GM19239 (cell line): ENCODE measurements at places on chromosomes 2 and 18.

DNA sequence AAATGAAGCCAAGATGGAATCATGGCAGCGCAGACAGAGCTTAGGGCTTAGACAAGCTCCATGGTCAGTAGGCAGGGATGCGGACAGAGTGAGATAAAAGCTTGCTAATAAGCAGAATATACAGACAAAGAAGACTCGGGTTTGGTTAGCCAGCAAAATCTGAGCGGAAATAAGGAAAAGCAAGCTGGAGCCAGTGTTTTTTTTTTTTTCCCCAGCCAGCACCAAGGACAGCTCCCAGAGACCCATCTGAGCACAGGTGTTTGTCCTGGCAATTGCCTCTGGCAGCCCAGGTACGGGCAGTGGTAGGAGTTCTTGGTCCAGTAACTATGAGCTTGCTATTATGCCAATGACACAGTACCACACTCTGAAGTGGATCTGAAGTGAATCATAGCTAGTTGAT lies 187.6 kb downstream of the ADCYAP1 start:
- no peak for DNase-seq

- no peak for DNase-seq
Measured at GRCh38 chr2:70173520-70173919, 17.3 kb downstream of the C2orf42 start.

GRCh38 chr18:26708806-26709716 lies 156.4 kb downstream of the AQP4 start:
- no peak for DNase-seq

- DNase-seq, result peak; percentile 9
Measured at GRCh38 chr2:144267239-144267638, 252.7 kb downstream of the ZEB2 start.

- DNase-seq, result peak; percentile 42
Measured at GRCh38 chr2:100580367-100581276, 17.8 kb downstream of the PDCL3 start.

GRCh38 chr2:135212757-135213156 lies 160.7 kb downstream of the RAB3GAP1 start:
- DNase-seq, result no peak

GRCh38 chr18:50142441-50143120 lies 52.4 kb downstream of the MYO5B start:
- no peak for DNase-seq

GRCh38 chr18:63148449-63149301 lies 170.9 kb downstream of the BCL2 start:
- no peak for DNase-seq

DNA sequence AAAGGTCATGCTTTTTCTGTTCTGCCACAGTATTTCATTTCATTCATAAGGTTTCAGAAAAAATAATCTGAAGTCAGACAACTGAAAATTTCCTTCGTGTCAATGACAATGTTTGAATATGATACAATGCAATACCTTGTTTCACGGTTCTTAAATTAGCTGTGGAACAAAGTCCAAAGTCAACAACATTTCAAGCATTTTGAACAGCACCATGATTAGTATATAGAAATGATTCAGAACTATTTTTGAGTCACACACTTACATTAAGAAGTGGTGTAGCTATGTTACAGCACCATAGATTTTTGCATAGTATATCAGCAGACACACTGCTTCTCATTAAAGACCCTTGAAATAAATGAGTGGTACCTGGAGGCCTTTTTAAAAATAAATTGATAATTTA lies 178.3 kb upstream of the DSEL start:
- no peak for DNase-seq
